ENCODE measurements at places on chromosomes 11 and 22.

- DNase-seq = no peak
Observed at GRCh38 chr11:12827929-12828812, 153.9 kb downstream of the TEAD1 start.

GRCh38 chr11:74971424-74971823 lies 17.3 kb upstream of the NEU3 start:
- no peak for DNase-seq

DNA sequence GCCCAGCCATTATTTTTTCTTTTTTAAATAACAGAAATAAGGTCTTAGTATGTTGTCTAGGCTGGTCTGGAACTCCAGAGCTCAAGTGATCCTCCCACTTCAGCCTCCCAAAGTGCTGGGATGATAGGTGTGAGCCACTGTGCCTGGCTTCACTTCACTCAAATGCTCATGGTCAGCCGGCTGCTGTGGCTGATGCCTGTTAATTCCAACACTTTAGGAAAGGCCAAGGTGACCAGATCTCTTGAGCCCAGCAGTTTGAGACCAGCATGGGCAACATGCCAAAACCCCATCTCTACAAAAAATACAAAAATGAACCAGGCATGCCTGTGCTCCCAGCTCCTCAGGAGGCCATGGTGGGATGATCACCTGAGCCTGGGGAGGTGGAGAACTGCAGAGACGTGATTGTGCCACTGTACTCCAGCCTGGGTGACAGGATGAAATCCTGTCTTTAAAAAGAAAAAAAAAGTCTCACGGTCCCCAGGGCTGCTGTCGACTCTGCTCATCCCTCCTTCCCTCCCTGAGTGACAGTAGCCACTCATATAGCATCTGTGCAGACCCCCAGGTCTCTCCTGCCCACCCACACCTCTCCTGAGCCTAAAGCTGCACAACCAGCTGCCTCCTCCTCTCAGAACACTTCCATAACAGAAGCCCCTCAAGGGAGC lies 3.6 kb downstream of the YDJC start:
- DNase-seq = no peak

DNA sequence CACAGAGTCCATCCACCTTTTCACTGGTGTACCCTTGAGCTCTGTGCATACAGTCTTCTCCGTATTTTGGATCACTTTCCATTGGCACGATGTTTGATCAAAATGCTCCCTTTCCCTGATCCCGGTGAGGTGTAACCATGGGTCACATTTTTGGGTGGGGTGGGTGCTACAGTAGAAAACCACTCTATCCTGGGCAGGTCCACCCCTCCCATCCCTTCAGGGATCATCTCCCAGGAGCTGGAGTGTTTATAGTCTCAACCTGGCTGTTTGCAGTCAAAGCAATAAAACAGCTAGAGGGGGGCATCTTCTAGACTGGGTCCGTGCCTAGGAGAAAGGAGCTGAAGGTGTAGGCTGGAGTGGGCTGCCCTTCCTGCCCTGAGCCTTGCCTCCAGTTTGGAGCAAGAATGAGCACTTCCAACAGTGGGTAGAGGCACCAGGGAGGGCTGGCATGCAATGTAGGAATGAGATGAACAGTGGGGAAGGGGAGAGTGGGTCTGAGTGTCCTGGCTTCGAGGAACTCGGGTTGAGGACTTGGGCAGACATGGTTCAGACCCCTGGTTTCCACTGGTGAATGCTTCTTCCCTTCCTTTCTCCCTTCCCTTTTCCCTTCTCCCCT lies 38.8 kb downstream of the RNF141 start:
- no peak for DNase-seq

- no peak for DNase-seq
Observed at GRCh38 chr11:6418557-6419008, 311 bp downstream of the APBB1 start.

DNA sequence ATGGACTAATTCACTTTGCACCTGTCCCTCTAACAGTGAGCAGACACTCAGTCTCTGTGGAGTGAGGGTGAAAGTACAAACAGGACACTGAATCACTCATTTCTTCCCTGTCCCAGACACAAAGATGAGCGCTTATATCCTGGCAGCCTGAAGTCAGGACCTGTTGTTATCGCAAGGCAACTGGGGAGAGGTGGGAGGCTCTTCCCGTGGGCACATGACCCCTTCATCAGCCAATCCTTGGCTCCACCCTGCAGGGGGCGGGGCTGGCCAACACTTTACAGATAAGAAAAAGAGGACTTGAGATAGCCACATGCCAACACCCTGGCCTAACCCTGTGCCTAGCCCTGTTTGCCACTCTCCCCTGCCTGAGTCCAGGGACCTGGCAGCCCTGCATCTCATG lies 29.5 kb upstream of the TESMIN start:
- no peak for DNase-seq

GRCh38 chr22:23282986-23283385 lies 102.7 kb downstream of the BCR start:
- DNase-seq = no peak

GRCh38 chr11:41943656-41944055 lies 484.2 kb upstream of the LRRC4C start:
- DNase-seq = no peak

- DNase-seq = no peak
Observed at GRCh38 chr11:12834166-12834565, 159.9 kb downstream of the TEAD1 start.
